Peyer's patch (tissue), 4 donors: ENCODE measurements at places on chromosomes 13 and 19.

- no peak for DNase-seq
Observed at GRCh38 chr13:20363603-20364002, 131.5 kb upstream of the GJB6 start.

DNA sequence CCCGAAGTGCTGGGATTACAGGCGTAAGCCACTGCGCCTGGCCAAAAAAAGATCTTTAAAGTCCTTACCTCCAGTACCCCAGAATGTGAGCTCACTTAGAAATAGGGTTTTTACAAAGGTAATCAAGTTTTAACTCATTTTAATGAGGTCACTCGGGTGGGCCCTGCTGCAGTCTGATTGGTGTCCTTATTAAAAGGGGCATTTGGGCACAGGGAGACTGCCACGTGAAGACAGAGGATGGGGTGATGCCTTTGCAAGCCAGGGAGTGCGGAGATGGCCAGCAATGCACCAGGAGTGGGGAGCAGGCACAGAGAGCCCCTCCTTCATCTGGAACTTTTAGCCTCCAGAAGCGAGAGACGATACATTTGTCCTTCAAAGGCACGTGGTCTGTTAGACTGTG lies 11.7 kb downstream of the NKPD1 start:
- no peak for DNase-seq

- DNase-seq = no peak
Observed at GRCh38 chr19:39518458-39518857, 3.5 kb downstream of the SELENOV start.

DNA sequence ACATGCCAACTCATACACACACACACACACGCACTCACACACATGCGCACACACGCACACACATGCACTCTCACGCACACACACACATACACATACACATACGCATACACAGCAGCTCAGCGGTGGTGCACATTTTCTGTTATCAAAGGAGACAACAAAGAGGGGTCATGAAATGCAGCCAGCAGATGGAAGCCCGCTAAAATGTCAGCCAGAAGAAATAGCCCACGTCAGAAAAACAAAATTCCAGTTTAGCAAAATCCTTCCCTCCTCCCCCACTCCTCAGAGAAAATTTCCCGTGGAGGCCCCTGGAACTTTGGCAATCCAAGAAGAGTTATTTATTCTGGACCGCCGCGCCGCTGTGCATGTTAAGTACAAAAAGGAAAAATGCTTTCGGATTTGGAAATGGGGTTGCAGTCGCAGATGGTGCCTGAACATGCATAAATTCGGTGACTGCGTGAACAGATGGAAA lies 114.6 kb upstream of the VSTM2B start:
- DNase-seq = no peak

DNA sequence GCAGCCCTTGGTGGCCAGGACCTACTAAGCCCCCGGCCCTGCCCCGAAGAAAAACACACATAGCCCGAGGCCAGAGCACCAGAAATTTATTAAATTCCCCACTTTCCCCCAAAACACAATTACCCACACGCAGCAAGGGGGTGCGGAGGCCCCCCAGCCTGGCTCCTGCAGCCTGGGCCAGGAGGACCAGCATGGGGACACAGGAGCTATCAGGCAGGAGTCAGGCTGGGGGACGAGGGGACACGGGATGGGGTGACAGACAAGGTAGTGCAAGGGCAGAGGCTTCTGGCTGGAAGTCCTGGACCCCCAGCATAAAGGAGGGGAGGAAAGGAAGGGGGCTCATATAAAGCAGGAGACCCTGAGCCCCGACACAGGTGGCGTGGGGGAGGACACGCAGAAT lies 3.1 kb downstream of the RNU6-9 start:
- no peak for DNase-seq

GRCh38 chr19:45146251-45146650 lies 14.5 kb downstream of the NKPD1 start:
- DNase-seq = no peak

GRCh38 chr19:17751912-17752273 lies 616 bp downstream of the FCHO1 start:
- no peak for DNase-seq

- no peak for DNase-seq
Observed at GRCh38 chr13:80447747-80448146, 106.8 kb upstream of the SPRY2 start.

- DNase-seq = no peak
Observed at GRCh38 chr13:88103824-88104223, 432.7 kb downstream of the SLITRK5 start.

- no peak for DNase-seq
Observed at GRCh38 chr19:10593820-10594637, 6.9 kb upstream of the AP1M2 start.

GRCh38 chr13:19713186-19713965 lies 69.4 kb downstream of the PSPC1 start:
- DNase-seq = no peak

GRCh38 chr13:32587811-32588170 lies 1.5 kb downstream of the PDS5B start:
- no peak for DNase-seq

DNA sequence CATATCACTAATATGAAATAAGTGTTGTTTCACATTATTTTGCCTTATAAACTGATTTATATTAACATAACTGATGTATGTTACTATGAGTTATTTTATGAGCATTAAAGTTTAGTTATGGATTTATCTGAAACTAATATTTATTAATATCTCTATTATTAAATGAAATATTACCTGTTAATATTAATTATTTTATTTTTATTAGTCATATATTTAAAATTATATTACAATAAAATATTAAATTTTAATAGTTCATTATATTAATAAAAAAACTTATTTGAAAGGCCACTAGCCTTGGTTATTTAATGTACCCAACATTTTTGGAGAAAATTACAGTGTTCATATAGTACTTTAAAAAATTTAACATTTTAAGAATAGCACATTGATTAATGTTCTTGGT lies 1643.4 kb upstream of the MIR17HG start:
- no peak for DNase-seq

- DNase-seq = no peak
Observed at GRCh38 chr13:51035978-51036377, 75.1 kb downstream of the C13orf42 start.

GRCh38 chr19:27955485-27956480 lies 1257.2 kb downstream of the UQCRFS1 start:
- no peak for DNase-seq

DNA sequence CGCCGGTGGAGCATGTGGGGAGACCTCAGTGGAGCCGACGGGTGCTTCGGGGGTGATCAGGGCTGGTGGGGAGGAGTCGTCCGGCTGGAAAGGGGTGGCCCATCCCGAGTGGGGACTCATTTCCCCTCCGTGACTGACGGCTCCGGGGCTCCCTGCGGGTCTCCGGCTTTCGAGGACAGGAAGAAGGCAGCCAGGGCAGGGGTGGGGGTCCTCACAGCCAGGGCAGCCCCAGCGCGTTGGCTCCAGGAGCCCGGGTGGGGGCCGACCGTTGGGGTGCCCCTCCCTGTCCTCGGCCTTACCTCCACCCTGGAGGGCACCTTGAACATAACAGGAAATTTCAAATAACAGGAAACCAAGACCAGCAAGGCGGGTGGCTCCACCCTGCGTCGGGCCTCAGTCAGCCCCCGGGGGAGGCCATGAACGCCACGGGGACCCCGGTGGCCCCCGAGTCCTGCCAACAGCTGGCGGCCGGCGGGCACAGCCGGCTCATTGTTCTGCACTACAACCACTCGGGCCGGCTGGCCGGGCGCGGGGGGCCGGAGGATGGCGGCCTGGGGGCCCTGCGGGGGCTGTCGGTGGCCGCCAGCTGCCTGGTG lies at the start of gene S1PR4:
Gene S1PR4, plus strand, starts transcription at position 393 of the 596 bp plus-strand sequence. Its CDS starts 24 bp downstream, at position 417.
- DNase-seq = peak; percentile 79

GRCh38 chr19:6381030-6381750 lies 5.5 kb upstream of the PSPN start:
- DNase-seq = no peak

- DNase-seq = no peak
Observed at GRCh38 chr19:40234429-40235237, 8.1 kb upstream of the CCNP start.

DNA sequence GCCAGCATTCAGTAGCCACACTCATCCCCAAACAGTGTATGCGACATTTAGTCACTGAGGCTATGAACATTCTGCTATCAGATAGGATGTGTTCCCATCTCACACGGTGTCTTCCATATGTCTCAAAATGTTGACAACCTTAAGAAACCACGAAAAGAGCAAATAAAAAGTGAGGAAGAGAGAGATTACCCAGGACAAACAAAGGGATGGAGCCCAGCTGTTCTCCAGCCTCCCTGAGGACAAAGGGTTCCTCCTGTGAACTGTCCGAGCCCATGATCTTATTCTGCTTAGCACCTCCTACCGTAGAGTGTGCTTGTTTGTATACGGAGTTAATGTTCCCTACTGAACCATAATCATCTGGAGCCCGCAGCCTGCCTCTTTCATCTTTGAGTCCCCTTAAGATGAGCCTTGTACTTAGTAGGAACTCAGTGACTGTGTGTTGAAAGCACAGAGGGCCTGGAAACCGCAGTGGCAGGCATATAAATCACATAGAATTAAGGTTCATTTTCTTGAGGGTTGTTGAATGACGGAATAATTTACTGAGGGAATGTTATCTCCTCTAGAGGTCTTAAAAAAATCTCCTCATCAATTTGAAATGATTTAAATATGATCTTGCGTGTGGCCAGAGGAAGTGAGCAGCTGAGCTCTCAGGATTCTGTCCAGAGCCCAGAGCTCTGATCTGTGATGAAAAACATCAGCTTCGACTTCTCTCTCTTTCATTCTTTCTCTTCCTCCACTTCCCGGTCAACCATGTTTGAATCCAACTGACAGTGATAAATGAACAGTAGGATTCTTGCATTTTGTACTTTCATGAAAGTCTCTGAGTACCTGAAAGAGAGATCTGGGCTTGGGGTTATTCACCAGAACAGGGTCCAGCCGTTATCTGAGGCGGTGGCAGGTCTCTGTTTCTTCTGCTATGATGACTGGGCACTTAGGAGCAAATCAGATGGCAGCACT lies 200.5 kb downstream of the KLF5 start:
- no peak for DNase-seq

DNA sequence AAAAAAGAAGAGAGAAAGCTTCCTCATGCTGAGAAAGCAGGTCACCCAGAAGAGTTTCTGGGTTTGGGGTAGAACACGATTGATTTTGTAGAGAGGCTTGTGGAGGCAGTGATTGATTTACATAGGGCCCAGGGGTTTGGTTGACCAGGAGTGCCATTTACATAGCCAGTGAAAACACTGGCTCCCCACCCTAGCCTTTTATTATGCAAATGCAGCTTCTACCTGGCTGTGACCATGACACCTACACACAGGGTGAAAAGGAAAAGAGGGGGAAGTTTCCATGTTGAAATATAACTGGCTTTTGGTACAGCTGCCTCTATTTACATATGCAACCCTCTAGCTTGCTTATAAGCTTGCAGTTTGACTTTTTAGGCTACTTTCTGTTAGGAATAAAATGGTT lies 62.0 kb downstream of the ZNF100 start:
- no peak for DNase-seq

DNA sequence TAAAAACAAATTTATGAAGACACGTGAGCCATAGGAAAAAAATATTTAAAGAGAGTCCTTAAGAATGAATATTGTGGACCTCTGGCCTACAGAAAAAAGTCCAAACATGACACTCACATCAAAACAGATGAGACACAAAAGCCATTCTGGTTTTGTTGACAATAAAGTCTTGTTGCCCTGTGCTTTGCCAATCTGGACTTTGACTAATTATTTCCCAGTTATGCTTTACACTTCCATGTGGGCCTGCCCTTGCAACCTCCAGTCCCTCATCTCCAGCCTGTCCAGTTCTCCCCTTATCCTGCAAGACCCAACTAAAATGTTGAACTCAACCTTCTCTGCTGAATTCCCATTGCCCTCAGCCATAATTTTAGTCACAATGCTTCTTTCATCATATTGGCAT lies 184.5 kb upstream of the SERP2 start:
- DNase-seq = no peak

DNA sequence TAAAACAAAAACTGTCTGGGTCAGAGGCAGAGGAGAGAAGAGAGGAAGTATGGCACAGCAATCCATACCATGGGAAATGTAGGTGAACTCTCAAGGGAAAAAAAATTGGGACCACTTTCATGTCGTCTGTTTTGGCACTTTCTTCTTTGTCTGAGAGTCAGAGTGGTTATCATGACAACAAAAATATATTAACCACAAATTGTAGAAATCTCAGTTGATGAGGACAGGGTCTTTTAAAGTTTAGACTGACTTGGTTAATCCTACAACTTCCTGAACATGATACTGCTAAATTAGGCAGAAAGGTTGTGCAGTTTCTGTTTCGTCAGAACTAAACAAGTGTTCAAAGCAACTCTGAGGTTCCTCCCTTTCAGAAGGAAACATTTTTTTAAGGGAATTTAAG lies 15.2 kb downstream of the KLF5 start:
- DNase-seq = no peak

DNA sequence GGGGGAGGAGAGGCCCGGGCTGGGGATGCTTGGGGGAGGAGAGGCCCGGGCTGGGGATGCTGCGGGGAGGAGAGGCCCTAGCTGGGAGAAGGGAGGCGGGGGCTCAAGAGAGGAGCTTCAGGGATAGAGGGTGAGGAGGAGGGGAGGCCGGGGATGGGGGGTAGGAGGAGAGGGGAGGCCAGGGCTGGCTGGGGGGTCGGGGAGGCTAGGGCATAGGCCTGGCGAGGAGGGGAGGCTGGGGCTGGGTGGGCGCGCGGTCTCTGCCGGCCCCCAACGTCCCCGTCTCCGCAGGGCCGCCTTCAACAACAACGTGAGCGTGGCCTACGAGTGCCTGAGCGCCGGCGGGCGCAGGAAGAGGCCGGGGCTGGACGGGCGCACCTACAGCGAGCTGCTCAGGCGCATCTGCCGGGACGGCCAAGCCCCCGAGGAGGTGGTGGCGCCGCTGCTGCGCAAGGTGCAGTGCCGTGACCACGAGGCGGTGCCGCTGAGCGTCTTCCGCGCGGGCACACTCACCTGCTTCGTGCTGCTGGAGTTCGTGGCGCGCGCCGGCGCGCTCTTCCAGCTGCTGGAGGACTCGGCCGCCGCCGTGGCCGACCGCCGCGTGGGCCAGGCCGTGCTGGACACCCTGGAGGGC lies 11.4 kb downstream of the TPGS1 start:
- DNase-seq = peak; percentile 74

DNA sequence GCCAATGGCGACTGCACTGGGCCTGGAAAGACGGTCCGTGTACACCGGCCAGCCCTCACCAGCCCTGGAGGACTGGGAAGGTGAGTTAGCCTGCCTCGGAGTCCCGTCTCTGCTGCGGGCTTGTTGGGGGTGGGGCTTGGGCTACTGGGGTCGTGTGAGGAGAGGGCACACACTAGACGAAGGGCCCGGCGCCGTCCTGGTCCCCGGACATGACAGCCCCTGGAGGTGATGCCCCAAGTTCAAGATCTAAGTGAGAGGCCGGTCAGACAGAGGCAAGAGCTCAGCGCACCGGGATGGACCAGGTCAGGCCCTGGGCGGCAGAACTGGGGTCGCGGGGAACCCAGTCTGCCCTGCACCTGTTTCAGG lies 1.6 kb downstream of the CILP2 start:
- DNase-seq = no peak

DNA sequence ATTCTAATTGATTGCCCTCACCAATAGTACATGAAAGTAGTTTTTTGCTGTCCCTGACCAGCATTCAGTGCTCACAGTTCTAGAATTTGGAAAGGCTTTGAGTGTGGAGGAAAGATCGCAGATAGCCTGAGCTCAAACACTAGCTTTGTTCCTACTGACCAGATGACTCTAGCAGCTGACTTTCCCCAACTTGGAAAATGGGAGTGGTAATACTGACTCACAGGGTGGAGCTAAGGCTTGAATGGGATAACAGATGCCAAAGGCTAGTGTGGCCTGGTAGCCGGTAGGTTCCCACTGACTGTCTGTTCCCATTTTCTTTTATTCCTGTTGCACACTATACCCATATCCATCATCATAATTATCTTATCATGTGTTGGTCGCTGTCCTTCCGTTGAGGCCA lies 3.7 kb downstream of the ZSCAN22 start:
- DNase-seq = no peak

GRCh38 chr19:40685563-40685962 lies 4.9 kb downstream of the NUMBL start:
- DNase-seq = no peak
